ENCODE measurements at places on chromosomes 12 and 14.

GRCh38 chr12:64723630-64724029 is 35.6 kb downstream of the GNS start:
- no peak for DNase-seq

- DNase-seq = no peak
Observed at GRCh38 chr12:49930515-49931288, 19.8 kb upstream of the AQP2 start.

DNA sequence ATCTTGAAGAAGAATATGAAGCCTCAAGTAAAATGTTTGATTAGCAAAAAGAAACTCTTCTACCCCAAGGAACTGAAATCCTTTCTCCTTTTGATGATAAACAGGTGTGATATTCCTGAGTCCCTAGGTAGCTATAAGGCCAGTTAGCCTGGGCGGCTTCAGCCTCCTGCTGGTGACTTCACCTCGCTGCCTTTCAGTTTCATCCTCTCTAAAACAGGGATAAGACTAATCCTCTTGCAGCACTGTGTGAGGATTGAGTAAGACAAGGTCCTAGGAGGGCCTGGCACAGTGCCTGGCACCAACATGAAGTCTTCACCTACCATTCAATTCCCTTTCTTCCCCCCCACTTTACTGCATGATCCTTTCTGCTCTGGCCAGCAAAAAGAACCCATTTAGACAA is 42.1 kb downstream of the CIT start:
- DNase-seq = no peak

- no peak for DNase-seq
Observed at GRCh38 chr12:15720295-15720694, 68.9 kb downstream of the EPS8 start.

- no peak for DNase-seq
Observed at GRCh38 chr14:97250931-97251330, 453.7 kb downstream of the VRK1 start.

DNA sequence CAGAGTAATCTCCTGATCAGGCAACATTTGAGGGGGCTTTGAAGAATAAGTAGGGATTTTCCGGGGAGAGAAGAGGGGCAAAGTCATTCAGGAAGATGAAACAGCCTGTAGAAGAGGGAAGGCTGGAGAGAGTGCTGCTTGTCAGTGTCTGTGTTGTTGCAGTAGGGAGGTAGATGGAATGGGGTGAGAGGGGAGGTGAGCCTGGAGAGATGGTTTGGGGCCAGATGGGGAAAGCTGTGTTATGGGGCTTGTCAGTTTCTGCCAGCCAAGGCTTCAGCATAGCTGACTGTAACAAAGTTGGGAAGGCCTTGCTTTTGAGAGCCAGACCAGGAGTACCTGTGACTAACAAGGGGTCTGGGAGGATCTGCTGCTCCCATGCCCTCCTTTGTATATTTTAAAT is 18.0 kb downstream of the BICD1 start:
- DNase-seq = no peak

- no peak for DNase-seq
Observed at GRCh38 chr14:61632807-61633206, 62.5 kb upstream of the HIF1A start.

GRCh38 chr12:3302401-3303041 is 188.5 kb upstream of the PRMT8 start:
- DNase-seq = no peak

GRCh38 chr12:56296295-56296694 is 3.8 kb downstream of the CS start:
- no peak for DNase-seq

DNA sequence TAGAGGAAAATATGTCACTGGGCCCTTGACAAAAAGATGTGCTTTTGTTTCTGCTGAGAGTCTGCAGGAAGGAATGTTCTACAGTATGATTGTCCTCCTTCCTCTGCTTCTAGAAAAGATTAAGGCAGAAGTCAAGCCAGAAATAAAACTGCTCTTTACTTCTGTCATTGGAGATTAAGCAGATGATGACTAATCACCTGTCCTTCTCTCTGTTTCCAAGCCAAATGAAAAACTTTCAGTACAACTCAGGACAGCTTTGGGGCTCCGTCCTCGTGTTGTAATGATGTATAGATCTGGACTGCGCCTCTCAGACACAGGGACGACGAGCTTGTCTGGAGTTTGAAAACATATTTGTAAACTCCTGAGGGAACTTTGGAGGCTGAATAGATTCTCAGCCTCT is 159.3 kb downstream of the DYRK2 start:
- no peak for DNase-seq

GRCh38 chr14:66603945-66604344 is 96.0 kb downstream of the GPHN start:
- no peak for DNase-seq

DNA sequence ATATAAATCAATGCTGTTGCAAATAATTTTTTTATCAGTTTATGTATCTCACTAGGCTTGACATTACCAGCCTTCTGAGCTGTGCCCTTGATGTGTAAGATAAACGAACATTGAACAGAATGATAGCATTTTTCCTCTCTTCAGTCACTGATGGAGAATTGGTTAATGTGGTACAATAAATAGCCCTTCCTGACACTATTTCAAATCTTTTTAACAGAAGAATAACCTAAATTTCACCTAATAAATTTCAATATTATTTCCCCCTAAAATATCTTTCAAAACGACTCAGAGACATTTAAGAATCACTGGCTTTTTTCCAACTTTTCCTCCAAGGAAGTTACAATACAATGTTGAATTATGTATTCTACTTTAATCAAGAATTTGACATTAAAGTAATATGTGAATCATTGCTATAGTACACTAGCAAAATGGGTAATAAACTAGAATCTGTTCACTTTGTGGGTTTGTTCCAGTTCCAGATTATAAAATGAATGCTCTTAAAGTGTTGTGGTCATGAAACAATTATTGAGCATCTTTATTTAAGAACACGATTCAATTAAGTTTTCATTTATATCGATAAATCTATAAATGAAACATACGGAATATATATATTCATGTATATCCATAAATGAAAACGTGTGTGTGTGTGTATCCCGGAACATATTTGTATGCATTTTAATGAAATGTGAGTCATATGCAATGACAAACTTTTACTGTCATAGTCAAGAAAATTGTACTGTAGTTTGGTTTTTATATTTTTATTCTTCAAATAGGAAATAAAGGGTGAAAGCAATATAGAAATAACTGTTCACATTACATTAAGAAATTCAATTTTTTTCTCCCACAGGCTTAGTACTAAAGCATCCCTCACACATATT is 2.5 kb upstream of the ATP2B1 start:
- no peak for DNase-seq

GRCh38 chr14:81295958-81296923 is 75.5 kb upstream of the GTF2A1 start:
- DNase-seq = no peak

- DNase-seq = no peak
Observed at GRCh38 chr14:70189456-70190077, 816 bp upstream of the SLC8A3 start.

GRCh38 chr14:55051165-55051422 is 353 bp upstream of the MAPK1IP1L start:
- DNase-seq = no peak

- DNase-seq = no peak
Observed at GRCh38 chr12:3958534-3958933, 85.3 kb upstream of the PARP11 start.

GRCh38 chr12:167959-168600 is 45.9 kb downstream of the SLC6A12 start:
- DNase-seq = no peak

DNA sequence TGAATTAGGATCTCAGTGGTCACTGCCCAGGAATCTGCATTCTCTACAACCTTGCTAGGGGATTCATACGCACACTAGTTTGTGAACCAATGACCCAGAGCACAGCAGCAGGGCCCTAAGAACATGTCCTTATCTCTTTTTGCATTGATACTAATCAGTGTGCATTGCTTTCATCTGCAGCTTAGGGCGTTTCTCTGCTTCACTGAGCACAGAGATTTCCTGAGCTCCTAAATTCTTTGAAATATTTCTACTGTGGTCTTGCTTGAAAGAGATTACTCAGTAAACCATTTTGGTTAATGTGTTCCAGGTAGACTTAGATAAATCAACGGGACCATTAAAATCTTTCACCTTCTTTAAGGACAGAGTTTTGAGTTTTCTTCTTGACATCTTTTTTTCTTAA is 351.3 kb upstream of the KITLG start:
- DNase-seq = no peak

GRCh38 chr12:122099856-122100255 is 21.3 kb downstream of the MLXIP start:
- no peak for DNase-seq

- no peak for DNase-seq
Observed at GRCh38 chr14:89983375-89983774, 27.6 kb downstream of the TDP1 start.

- DNase-seq = no peak
Observed at GRCh38 chr14:56471056-56471455, 108.5 kb upstream of the TMEM260 start.

DNA sequence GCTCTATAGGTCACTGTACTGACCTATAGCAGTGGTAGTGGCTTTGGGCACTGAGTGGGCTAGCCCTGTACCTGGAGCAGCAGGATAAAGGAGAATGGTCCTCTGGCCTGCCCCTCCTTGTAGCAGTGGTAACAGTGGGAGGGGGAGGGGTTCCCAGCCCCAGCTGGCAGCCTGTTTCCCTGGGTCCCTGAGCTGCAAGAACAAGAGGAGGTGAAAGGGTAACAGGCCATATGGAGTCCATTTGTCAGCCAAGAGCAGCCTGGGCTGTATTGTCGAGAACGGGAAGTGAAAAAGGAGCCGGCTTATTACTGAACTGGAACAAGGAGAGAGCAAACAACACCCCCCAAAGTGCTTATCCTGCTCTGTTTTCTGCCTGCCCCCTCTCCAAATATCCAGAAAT is 73.8 kb upstream of the SRSF5 start:
- DNase-seq = no peak

GRCh38 chr14:74207943-74208342 is 31.3 kb upstream of the VSX2 start:
- no peak for DNase-seq

DNA sequence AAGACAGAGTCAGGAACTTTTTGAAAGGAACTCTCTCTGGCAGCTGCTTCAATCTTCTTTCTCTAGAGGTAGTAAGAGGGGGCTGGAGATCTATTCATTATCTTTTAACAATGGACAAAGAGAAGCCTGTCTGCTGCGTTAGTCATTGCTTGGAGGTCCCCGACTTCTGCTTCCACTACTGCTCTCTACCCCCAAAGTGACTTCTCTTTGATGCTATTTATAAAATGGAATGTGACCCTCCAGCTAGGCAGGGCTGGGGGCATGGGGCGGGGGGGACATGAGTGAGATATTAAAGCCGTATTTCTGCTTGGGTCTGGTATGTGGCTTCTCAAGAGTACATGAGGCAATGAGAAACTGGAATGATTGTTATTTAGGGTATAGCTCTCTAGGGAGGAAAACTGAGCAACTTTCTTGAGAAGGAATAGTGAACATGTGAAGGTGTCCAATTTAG is 41.4 kb upstream of the NUDT4 start:
- no peak for DNase-seq

All from activated naive CD4-positive, alpha-beta T cell (primary cell).